Stimulated activated CD8-positive, alpha-beta memory T cell treated with anti-CD3 and anti-CD28 coated beads, Interleukin-15, amount 100 ng/mL, for 24 hours (primary cell): ENCODE measurements at places on chromosomes 3 and 15.

DNA sequence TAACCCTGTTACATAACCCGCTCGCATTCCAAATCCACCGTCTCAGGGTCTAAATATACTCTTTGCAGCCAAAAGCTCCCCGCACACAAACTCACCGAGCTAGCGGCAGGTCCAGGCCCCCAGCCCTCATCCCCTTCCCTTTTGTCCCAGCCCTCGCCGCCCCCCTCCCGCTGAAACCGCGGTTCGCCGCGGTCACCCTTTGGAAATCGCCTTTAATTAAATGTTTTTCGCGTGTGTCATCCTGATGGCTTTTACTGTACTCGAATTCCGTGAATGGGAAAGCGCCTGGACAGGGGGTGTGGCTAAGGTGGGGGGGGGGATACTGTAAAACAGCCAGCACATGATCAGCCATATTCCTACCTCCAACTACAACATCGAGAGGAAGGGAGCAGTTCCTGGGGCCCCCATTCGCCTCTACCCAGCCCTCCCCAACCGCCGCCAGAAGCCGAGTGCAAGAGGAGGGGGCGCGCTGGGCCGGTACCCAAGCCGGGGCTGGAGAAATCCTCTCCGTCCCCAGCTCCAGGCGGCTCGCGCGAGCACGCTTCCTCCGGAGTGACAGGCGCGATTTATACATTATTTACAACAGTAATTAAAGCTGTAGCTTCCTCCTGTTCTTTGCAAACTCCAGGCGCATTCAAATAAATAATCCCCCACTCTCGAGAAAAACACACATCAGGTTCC, 1.7 kb downstream of the RORA start:
- DNase-seq: no peak

DNA sequence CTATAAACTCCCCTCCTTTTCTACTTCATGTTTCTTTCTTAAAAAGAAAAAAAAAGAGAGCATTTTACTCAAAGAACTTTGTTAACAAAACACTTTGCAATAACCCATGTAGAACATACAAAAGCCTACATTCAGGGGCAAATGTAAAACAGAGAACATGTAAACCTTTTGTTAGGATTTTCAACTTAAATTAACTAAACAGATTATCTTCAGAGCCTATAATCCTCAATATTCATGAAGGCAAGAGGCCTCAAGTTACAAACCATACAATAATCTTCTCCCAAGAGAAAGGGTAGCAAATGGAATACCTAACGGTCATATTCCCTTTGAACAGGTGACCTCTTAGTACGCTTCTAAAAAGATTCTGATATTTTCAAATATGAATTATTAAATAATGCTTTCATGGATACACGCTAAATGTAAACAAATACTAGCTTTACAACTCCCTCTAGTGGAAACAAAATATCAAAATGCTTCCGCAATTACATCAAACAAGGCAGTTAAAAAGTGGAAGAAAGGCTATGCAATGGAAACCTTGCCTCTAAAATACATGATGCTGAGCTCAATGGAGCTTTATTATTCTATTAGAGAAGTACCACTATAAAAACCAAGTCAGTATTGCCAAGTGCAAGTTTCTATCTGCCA, 9.9 kb downstream of the CEP152 start:
- no peak for DNase-seq

GRCh38 chr3:182709306-182709705, 84.0 kb upstream of the ATP11B start:
- no peak for DNase-seq

GRCh38 chr15:30830961-30831360, 72.8 kb upstream of the FAN1 start:
- no peak for DNase-seq

DNA sequence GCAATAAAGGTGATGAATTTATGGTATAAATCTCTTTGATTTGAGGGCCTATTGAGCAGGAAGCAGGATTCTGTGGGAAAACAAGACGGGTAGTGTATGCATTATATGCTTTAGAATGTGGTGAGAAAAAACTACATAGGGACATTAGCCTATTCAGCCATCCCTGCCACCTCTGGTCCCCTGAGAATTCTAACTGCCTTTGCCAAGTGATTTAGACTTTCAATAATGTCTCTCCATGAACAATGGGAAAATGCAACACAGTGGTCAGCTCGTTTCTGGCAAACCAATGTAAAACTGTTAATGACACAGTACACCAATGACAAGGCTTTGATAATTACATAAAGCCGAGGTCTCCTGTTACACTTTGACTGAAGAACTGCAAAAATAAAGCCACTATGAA, 314.7 kb upstream of the CNTN4 start:
- DNase-seq: no peak

DNA sequence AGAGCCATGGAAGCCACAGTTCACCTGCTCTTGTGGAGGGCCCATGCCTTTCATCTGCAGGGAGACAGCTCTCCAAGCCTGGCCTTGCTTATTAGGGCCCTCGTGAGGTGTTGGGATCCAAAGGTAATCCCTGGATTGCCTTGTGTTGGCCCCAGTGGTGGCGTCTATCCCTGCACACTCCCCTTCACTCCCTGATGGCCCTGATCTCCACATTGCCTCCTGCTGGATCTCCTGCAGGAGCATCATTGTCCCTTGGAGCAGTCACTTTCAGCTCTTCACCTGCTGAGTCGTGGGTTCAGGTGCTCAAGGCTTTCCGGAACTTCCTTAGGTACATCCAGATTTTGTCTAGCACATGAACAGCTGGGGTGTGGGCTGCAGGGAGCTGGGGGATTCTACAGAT, 7.0 kb downstream of the PPCDC start:
- DNase-seq: no peak

GRCh38 chr3:41208507-41209220, 9.4 kb downstream of the CTNNB1 start:
- DNase-seq: no peak

DNA sequence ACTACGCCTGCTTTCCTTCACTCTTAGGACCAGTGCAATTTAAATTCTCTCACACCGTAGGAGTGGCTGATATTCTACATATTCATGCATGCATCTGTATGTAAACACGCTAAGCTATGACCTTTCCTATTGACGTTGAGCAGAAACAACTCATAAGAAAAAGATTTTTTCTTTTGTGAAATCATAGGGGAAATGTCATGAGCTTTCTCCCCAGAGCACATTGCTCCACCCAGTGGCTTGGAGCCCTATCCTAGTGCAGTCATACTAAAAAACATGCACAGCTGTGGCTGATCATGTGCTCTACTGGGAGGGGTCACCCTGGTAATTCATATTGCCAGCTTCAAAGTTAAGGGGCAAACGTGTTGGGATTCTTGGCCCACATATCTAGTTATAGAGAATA, 1.8 kb upstream of the MESD start:
- no peak for DNase-seq

GRCh38 chr3:63607716-63608115, 44.8 kb upstream of the SNTN start:
- no peak for DNase-seq

- no peak for DNase-seq
Observed at GRCh38 chr15:86911022-86911421, 831.4 kb downstream of the AGBL1 start.

DNA sequence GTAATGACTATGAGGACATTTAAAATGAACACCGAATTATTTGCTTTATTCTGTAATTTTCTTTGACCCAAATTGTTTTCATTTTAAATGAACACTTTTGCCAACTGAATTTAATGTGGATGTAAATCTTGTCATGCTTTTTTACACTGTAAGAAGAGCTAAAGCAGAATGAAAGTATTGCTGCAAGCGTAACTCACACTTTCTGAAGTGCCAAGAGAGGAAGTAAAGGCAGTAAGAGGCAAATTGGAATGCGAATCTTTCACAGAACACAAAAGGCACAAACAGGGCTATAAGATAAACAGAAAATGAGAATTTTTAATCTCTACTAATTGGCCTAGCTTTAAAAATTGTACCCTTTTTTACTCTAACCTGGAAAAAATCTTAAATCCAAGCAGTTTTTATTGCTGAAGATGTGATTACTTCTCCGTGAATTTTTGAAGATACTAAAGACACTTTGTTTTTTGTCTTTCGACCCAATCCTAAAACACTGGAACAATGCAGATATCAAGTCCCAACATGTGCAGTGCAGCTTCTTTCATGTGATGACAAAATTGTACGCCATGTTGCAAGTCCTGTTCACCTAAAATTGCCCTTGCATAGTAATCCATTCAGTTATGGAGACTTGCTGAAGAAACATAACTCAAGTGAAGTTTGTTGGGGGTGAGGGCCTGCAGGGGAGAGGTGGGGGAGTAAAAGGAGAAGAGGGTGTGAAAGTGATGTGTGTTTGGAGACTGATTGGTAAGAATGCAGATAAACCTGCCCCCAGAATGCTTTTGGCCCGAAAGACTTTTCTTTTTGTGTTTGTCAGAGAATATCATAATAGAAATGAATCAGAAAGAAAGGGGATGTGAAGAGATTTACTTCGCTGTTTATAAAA, 1.4 kb downstream of the ARID3B start:
- DNase-seq: no peak

- no peak for DNase-seq
Observed at GRCh38 chr15:45179221-45179985, 8.4 kb downstream of the SHF start.

DNA sequence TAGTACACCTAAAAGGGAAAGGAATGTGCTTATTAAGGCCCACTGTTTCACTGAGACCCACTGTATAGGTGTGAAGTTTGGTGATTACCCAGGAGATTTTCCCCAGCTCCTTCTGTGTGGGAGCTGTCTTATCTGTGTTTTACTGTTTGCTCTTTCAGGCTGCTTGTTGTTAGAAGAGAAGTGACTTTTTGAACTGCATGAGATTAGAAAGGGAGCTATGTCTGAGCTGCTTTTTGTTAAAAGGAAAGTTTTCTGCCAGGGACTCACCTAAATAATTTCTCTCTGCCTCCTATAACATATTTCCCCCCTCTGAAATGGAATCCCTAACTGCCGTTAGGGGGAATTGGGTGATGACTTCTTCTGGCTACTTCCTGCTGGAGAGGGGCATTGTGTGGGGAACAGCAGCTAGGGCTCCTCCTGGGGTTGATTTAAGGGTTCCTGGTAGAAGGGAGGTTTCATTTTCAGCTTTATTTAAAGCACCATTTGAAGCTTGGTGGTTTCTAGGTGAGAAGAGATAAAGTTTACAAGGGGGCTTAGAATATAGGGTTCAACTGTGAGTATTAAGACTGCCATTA, 77.1 kb upstream of the ATP11B start:
- no peak for DNase-seq

- no peak for DNase-seq
Observed at GRCh38 chr3:128970740-128971047, 23.2 kb downstream of the CFAP92 start.

DNA sequence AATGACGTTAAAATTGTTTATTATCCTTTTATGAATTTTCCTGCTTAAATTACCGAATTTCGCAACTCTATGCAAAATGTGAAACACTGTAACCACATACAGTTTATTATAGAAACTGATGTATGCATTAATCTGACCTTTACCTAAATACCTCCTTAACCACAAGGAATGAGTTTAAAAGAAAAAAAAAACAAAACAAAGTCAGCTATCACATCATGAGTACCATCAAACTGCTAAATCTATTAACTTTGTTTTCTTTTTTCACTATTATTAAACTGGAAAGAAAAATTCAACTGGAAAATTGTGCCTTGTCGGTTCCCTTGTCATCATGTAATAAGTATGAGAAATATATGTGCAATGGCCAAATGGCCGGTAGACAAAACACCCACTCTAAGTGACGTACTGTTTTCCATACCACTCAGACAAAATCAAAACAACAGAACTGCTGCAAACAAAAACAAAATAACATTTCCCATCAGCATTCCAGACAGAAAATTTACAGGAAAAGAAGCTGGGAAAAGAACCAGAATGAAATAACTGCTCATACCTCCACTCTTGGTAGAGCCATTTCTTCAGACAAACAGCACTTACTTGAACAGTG, 415.3 kb downstream of the FOXP1 start:
- DNase-seq: no peak

GRCh38 chr15:69652293-69652692, 199.7 kb downstream of the RPLP1 start:
- no peak for DNase-seq

- DNase-seq: no peak
Observed at GRCh38 chr3:108433928-108434327, 76.5 kb downstream of the MYH15 start.

DNA sequence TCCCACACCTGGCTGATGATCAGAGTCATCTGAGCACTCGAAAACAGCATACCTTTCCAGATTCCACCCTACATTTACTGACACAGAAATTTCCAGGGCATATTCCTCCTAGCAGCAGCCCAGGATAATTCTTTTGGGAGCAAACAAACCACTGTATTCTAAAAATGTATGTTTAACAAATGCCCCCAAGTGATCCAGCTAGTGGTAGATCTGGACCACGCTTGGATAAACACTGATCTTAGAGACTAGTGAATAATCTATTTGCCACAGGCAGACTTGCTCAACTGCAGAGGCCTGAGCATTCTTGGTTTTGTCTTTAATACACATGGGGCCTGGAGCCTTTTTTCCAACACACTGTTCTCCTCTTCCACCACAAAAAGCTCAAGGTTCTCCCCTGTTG, 89.6 kb downstream of the TM4SF4 start:
- no peak for DNase-seq

- DNase-seq: no peak
Observed at GRCh38 chr15:89132611-89133507, 44.6 kb downstream of the ABHD2 start.

DNA sequence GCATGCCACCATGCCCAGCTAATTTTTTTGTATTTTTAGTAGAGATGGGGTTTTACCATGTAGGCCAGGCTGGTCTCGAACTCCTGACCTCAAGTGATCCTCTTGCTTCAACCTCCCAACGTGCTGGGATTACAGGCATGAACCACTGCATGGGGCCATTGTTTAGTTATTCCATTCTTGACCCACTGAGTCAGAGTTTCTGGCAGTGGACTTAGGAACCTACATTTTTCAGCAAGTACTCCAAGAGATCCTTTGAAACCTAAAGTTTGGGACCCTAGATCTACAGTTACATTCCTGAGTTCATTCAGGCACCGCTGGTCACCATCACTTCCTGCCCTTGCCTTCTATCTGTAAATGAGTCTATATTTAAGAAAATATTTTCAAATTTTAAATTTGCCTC, 1.4 kb upstream of the TNFSF10 start:
- DNase-seq: no peak

DNA sequence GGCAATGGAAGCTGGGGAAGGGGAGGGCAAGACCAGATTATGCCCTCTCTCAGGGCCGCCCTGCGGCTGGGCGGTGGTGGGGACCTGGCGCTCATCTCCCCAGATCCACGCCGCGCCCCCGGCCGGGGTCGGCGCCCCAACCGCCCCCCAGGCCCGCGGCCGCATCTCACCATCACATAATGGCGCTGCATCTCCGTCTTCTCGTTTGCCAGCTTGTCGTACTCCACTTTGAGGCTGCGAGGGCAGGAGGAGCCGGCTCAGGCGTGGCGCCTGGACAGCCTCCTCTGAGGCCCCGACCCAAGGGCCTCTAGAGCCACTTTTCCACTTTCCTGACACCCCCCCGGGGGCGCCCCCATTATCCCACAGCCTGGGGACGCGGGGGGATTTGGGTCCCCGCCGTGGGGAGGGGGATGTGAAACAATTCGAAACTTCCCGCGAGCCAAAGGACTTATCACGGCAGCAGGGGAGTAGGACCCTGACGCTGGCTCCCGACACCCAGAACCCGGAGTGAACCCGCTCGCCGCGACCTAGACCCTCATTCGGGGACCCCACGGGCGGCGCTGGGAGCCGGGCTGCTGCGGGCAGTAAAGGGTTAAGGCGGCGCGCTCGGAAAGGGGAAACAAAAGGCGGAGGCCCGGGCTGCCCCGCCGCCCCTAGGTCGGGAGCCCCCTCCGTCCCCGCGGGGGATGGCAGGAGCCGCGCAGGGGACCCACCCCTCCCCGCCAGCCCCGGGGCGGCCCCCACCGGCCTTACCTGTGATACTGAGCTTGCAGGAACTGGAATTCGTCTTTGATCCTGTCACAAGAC, 2.1 kb downstream of the TLE3 start:
- peak; percentile 15 for DNase-seq
